Midbrain (tissue), 1 donor: ENCODE measurements at places on chromosomes 11 and 22.
A peak's percentile ranks its signal among the peaks of the same experiment; 100 is the strongest.

DNA sequence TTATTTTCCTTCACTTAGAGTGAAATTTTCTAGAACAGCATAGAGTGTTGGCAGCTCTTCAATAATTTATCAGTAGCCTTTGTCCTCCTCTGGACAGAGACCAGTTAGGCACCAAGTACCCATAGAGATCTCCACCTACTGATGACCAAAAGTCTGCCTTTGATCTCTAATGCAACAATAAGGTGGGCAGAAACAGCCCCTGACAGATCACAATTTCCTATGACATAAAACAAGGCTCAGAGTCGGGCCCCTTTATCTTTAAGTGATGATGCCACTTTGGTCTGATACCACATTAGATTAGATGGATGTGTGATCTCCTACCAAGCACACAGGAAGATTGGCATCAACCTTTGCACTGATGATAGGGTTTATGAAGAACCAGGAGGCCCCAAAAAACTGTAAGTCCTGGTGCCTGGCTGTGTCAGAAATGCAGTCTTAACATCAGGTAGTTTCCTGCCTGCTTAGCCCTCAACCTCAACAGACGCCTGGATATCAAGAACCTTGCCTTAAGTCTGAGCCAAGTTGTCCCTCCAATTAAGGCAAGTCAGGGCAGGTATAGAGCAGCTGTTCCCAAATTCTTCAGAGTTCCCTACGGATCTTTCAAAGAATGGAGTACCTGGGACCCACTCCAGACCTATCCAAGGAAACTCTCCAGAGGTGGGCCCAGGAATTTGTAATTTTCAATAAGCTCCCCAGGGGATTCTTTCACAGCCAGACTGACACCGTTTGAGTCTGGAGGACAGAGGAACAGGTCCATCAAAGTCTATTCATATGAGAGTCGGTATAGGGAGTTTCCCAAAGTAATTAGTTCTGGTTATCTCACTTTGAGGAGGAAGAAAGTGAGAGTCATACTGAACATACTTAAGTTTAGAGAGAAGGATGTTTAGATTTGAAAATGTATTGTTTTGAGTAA, 30.6 kb upstream of the TMPRSS4 start:
- peak; percentile 19 for DNase-seq

GRCh38 chr11:63592975-63593395, 21.2 kb downstream of the PLAAT3 start:
- DNase-seq, result peak; percentile 59

DNA sequence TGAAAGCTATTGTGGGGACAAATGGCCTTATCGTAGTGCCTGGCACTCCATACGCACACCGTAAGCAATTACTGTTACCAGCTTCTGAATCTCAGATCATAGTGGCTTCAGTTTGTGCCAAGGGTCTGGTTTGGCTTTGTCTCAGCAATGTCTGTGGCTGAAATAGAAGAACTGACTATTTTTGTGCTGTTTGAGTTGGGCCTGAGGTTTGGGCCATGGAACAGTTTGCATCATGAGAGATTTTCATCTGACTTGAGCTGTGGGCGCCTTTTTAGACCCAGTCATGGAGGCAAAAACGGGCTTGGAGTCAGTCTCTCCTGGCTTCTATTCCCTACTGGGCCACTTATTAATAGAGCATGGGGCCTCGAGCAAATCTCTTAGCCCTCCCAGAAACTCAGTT, 121.1 kb upstream of the CRYBB3 start:
- no peak for DNase-seq

GRCh38 chr11:82981852-82982251, 80.3 kb downstream of the DDIAS start:
- DNase-seq, result no peak

DNA sequence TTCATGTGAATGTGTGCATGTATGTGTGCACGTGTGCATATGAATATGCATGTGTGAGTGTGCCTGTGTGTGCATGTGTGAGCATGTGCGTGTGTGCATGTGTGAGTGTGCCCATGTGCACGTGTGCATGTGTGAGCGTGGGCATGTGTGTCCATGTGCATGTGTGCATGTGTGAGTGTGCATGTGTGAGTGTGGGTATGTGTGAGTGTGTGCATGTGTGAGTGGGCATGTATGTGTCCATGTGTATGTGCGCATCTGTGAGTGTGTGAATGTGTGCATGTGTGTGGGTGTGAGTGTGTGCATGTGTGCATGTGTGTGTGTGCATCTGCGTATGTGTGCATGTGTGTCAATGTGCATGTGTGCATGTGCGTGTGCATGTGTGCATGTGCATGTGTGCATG, 94.7 kb downstream of the ST3GAL4 start:
- no peak for DNase-seq

GRCh38 chr11:9601876-9602199, 28.4 kb downstream of the WEE1 start:
- DNase-seq, result no peak

GRCh38 chr22:37290737-37291136, 8.4 kb downstream of the CYTH4 start:
- no peak for DNase-seq

DNA sequence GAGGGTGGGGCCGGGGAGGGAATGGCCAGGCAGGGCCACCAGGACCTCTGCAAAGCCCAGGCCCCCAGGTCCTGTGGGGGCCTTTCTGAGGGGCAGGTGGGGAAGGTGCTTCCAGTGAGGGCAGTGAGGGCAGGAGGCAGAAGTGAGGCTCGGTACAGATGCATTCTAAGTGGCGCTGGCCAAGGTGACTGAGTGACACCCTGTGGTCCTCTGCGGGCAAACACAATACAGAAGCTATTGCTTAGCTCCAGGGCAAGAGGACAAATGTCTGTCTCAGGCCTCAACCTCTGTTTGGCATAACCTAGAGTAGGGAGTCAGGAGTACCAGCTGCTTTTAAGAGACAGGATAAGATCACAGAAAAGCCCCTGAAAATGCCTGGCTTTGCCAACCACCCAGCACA, 31.3 kb downstream of the B3GAT1 start:
- DNase-seq, result no peak

DNA sequence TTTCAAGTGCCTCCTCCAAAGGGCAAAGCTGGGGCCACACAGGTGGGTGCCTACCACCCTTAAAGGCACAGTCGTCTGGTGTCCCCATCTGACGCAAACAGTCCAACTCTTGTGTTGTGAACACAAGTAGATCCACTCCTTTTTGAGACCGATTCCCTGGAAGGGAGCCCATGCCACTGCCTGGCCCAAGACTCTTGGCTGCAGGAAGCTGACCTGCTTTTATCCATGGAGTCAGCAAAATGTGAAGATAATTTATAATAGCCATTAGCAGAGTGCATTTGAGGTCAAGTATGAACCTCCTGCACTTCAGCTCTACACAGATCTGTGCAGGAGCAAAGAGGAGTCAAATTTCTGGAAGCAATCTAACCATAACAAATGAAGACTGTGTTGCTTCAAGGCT, 68.5 kb downstream of the ADM start:
- no peak for DNase-seq

DNA sequence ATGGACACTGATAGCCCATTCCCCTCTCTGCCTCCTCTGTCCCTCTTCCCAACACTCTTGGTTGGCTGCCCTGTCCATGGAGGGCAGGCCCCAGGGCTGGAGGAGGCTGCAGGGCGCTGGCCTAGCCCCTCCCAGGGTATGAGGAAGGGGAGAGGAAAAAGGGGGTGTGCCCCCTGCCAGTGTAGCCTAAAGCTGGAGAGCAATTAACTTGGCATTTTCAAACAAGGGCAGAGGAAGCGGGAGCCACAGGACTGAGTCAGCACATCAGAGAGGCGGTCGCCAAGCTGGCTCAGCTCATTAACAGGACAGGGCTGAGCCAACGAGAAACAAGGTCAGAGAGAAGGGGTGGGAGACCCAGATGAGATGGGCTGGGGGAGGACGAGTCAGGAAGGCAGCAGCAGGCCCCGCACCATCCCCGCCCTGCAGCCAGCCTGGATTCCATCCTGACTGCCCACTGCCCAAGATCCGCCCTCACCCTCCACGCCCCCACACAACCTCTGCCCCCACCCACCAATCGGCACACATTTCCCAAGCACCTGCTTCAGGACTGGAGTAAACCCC, 76.3 kb downstream of the BUD13 start:
- no peak for DNase-seq

DNA sequence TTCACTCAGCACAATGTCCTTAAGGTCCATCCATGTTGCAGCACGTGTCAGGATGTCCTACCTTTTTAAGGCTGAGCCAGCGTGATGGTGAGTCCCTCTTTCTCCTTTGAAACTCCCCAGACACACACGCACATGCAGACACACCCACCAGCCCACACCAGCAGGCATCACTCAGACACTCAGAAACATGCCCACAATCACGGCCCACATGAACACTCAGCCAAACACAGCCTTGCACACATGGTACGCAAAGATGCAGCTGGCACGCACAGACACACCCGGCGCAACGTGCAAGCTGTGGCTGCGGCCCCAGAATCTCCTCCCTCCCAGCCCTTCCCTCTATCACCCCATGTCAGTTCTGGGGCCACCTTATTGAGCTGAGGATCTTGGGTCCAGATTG, 8.0 kb downstream of the FADS3 start:
- no peak for DNase-seq

DNA sequence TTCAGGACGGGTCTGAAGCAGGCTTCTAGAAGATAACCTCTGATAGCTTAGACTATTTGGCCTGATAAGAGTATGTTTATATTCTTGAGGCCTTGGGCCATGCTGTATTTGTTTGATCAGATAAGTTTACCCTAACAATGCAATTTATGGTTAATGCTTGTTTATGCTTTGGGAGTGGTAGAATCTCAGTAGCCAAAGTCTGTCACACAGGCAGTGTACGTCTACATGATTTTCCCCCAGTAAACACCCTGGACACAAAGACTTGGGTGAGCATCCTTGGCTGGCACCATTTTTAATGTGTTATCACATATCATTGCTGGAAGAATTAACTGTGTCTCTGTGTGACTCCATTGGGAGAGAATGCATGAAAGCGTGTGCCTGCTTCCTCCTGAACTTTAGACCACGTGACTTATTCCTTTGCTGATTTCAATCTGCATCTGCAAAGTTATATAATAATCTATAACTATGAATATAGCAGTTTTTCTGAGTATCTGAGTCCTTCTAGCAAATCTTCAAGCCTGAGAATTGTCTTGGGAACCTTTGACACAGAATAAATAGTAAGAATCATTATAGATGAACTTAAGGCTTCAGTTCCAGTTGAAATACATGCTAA, 172.4 kb downstream of the CASP12 start:
- no peak for DNase-seq

DNA sequence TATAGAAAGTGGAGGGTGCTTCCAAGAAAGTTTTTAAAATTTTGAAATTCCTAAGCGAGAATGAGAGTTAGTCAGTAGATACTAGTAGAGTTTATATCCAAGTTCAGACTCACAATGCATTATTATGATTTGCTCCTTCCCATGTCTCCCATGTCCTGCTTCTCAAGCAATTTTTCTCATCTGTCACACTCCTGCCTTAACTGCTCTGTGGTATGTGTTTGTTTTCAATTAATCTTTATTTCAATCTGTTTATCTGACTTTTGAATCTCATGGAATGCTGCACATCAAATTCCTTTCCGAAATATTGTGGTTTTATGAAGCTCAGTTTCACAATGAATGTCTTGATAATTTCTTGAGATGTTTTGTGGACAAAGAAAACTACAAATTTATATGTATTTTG, 18.1 kb downstream of the THY1 start:
- DNase-seq, result no peak

DNA sequence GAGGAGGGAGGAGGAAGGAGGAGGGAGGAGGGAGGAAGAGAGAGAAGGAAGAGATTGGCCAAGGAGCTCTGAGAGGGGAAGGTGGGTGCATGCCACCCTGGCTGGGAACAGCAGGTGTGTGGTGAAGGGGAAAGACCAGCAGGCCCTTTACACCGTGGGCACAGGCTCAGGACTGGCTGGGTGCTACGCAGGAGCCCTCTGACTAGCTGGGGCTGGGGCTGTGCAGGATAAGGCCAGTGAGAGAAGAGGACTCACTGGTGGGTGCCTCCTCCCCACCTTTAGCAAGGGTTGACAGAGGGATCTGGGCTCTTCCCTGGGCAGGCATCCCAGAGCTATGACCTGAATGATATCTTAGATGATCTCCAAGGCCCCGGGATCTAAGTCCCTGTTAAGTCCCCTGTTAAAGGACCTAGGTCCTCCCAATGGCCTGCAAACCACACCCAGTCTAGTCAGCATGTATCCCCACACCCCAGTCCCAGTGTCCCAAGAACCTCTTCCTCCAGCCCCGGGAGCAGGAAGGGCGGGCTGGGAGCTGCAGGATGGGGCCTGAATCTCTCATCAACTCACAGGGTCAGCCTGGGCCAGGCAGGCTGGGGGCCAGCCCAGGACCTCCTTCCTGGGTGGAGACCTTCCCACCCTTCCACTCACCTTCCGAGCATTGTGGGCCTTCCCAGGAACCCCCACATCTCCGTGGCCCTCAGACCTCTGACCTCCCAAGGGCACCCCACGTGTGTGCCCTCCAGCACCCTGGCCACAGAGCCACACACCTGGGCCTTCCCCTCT, 55.4 kb downstream of the CDKN1C start:
- no peak for DNase-seq

- DNase-seq, result no peak
Observed at GRCh38 chr11:128155590-128155989, 431.8 kb downstream of the ETS1 start.

DNA sequence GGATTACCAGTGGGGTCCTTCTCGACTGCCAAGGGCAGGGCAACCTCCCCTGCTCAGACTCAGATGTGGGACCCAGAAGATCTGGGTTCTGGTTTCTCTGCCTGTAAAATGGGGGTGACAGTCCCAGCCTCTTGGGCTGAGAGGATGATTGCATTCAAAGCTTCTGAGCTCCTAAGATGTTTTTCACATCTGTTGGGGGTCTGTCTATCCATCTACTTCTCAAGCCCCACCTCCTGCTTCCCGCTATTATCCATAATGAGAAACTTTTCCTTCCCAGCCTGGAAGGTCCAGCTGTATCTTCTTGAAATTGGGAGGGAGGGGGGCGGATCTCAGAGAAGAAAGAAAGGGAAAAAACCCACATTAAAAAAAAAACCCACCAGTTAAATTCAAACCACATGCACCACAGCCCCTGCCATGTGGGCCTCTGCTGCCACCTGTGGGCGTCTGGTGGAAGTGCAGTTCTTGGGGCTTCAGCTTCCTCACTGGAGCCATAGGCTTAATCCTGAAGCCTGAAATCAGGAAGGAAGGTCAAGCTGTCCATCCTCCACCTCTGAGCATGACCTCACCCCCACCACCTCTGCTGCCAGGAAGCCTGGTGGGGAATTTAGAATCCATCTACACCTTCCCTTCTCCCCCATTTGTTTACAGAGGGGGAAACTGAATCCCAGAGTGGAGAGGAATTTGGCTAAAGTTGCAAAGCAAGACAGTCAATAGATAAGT, 27.3 kb downstream of the ARHGEF17 start:
- peak; percentile 89 for DNase-seq

GRCh38 chr11:93605642-93606041, 55.8 kb upstream of the CEP295 start:
- no peak for DNase-seq

- DNase-seq, result no peak
Observed at GRCh38 chr11:14622223-14622954, 21.2 kb upstream of the PDE3B start.

GRCh38 chr11:99333621-99334020, 312.9 kb downstream of the CNTN5 start:
- no peak for DNase-seq

GRCh38 chr11:96050435-96051182, 126.7 kb upstream of the MTMR2 start:
- no peak for DNase-seq

- peak; percentile 23 for DNase-seq
Observed at GRCh38 chr11:64620381-64620971, 29.5 kb downstream of the SLC22A12 start.

- no peak for DNase-seq
Observed at GRCh38 chr11:1226226-1226985, 3.5 kb downstream of the MUC5B start.
